ENCODE measurements at places on chromosomes 7 and 10. TPM values are rescaled to one million over a fixed set of nuclear protein-coding genes. Genes with fewer than 3 reads are reported as not detected.

The MRLN gene
- not detected for total RNA-seq

The RBM20 gene
- 2.6 TPM for total RNA-seq

The TMEM196 gene
- not detected for total RNA-seq

The VPS26A gene
- total RNA-seq, result 45.2 TPM

The ASIC3 gene
- total RNA-seq, result 9.9 TPM

The PON1 gene
- total RNA-seq, result 0.64 TPM

The HOXA5 gene
- total RNA-seq, result 3.7 TPM

The IFIT1B gene
- total RNA-seq, result not detected
